AG08395 (cell line): ENCODE measurements at places on chromosomes 5 and 9.
A peak's percentile ranks its signal among the peaks of the same experiment; 100 is the strongest.

- no peak for DNase-seq
Observed at GRCh38 chr9:127050591-127051001, 71.8 kb downstream of the ANGPTL2 start.

DNA sequence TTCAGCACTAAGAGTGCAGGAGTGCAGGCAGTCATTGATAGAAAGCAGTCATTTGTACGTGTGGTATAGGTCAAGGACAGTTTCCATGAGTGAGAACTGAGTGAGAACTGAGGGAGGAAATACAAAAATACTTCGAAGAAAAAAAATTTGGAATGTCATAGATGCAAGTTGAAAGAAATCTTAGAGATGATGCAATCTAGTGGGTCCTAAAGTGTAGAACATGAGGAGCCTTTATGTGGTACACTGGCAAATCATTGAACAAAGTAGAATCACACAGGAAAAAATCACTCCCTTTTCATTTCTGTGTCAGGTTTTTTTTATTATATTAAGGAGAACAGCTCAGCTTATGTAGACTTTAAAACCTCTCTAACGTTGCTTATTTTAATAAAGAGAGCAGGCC is 26.4 kb upstream of the SLC1A1 start:
- no peak for DNase-seq

DNA sequence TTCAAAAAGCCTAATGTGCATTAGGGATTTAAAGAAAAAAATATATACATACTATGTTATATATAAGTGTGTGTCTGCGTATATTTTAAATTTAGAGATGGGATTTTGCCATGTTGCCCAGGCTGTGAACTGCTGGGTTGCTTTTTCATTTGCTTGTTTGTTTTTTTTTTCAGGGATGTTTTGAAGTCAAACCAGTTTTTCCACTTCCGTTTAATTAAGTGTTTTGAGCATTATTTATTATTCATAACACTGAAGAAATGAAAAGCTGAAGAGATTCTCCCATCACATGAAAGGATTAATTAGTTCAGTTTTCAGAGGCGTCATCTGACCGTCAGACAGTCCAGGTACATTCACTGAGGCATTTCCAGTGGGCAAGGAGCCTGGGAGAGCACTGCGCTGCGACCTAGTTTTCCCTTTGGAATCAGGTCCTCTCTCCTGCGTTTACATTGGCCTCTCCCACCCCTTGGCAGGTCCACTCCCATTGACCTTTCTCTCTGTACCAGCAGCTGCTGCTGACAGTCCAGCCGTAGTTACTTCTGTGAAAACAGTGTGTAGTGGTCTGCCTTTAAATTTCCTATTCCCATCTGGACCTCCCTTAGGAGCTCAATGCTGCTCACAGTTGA is 26.0 kb downstream of the ARRDC3 start:
- no peak for DNase-seq

GRCh38 chr9:136220017-136220729 is 15.2 kb upstream of the LHX3 start:
- no peak for DNase-seq

- DNase-seq: no peak
Observed at GRCh38 chr5:102795526-102795925, 40.4 kb downstream of the PAM start.

DNA sequence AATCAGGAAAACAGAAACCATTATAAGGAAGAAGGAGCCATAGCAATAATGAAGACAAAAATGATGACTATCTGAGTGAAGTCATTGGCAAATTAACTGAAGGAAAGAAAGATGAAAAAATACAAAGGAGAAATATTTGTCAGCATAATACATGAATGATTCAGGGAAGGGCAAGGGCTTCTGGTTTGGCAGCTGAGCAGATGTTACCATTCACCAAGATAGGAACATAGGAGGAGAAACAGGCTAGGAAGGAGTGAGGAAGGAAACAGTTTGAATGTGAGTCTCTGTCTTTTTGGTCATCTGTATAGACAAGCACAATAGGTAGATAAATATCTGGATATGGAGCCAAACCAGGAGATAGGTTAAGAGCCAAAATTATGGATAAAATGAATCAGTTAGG is 296.0 kb downstream of the ISL1 start:
- DNase-seq: no peak

DNA sequence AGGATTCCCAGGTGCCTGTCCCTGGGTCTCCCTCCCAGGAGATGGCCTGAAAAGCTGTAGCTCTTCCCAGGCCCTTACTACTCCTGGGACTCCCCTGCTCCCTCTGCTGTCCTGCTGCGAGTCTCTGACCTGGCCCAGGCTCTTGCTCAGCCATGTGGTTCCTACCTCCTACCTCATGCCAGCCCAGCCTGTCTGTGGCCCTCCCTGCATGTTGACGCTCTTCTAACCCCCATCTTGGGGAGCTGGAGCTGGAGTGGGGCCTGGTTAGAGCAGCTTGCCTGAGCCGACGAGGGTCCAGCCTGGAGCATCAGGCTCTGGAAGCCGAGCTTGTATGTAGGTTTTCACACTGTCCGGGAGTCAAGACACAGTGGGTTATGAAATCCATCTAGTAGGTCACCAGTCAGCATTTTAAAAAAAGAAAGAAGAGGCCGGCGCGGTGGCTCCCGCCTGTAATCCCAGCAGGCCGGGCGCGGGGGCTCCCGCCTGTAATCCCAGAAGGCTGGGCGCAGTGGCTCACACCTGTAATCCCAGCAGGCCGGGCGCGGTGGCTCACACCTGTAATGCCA is 244.4 kb downstream of the FANCC start:
- DNase-seq: peak; percentile 18

- no peak for DNase-seq
Observed at GRCh38 chr5:135124724-135125123, 90.7 kb upstream of the PITX1 start.

GRCh38 chr5:16372493-16372892 is 93.1 kb downstream of the ZNF622 start:
- no peak for DNase-seq

DNA sequence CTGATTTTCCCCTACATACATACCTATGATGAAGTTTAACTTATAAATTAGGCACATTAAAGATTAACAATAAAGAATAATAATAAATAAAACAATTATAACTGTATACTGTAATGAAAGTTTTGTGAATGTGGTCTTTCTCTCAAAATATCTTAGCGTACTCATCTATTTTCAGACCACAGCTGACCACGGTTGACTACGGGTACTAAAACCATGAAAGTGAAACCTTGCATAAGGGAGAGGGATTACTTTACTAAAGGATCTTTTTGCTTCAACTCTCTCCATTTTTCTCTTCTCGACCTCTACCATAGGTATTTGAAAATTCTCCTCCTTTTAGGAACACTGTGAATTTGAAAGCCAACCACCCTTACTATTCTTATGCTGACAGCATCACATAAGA is 475.5 kb downstream of the CETN3 start:
- DNase-seq: no peak

- DNase-seq: no peak
Observed at GRCh38 chr9:96395964-96396363, 12.5 kb upstream of the SLC35D2 start.
